Epithelial cell of esophagus (primary cell): ENCODE measurements at places on chromosomes 3 and 15.

DNA sequence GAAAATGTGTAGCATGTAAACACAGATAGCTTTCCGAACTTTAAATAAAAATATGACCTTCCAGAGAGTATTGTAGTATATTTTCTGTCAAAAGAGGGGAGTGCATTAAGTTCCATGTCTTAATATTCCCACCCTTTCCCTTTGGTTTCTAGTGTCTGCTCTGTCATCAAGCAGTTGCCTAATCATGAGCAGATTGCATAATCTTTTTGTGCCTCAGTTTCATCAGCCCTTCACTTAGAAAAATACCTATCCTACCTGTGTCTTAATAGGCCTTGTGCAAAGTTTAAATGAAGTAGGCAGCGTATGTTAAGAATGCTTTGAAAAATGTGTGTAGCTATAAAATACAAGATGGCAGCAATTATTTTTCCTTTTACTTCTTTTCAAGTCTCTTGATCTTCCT is 52.8 kb downstream of the CALML4 start:
- peak; percentile 60 for DNase-seq

DNA sequence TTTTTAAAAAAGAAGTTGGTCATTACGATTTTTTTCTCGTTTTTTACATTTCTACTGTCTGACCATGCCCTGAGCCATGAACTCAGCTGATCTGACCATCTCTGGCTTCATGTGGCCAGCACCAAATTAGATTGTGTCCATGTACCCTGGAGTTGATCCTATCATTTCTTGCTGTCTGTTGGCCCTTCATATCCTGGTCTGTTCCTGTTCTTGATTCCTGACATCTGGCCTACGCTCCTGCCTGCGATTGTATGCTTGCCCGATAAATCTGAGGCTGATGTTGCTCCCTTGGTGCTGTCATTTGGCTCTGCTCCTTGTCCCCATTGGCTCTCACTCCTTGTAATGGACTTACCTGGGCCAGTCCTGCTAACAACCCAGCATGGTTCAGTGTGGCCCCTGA is 89.8 kb upstream of the IGSF10 start:
- DNase-seq, result no peak

GRCh38 chr3:107142171-107142570 is 235.1 kb upstream of the CCDC54 start:
- no peak for DNase-seq

- peak; percentile 37 for DNase-seq
These were observed 1030.4 kb upstream of the CADM2 start for GRCh38 chr3:83928391-83928790.

DNA sequence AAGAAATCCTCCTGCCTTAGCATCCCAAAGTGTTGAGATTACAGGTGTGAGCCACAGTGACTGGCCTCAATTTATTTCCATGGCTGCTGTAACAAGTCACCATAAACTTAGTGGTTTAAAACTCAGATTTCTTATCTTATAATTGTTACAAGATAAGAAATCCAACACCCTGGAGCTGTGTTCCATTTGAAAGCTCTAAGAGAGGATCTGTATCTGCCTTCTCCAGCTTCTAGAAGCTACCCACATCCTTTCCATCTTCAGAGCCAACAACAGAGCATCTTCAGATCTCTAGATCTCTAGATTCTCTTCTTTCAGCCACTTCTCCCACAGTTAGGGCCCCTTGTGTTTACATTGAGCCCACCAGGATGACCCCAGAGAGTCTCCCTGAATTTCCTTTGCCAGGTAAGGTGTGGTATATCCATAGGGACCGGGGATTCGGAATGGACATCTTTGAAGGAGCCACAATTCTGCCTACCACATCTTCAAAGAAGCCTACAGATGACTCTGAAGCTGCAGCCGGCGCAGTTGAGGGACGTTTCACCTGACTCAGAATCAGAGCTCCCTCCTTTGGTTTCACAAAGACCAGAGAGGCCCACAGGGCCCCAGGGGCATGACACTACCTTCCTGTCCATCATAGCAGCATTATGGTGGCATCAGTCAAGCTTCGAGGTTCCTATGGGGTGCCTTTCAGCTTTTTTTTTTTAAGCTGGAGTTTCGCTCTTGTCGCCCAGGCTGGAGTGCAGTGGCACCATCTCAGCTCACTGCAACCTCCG is 87.0 kb upstream of the IGF1R start:
- DNase-seq, result no peak
